Dermis microvascular lymphatic vessel endothelial cell (primary cell): ENCODE measurements at places on chromosomes 11 and 22. TPM values are rescaled to one million over a fixed set of nuclear protein-coding genes. Genes with fewer than 3 reads are reported as not detected.

DNA sequence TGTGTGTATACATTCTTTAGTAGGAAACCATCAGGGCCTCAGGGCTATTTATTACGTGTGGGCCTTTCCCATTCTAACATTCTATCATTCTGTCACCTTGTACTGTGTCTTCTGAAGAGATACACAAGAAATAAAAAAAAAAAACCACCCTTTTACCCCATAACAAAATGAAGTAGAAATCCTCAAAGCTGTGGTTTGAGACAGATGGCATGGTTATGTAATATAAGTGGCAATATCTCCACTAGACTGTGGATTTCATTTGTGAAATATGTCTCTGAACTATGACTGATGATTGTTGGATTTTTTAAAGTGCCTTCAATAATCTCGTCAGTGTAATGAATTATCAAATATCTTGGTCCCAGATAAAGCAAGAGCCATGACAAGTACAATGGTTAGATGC, 150.0 kb upstream of the BLID start:
- no peak for DNase-seq

- no peak for DNase-seq
Observed at GRCh38 chr11:76684516-76684915, 14.0 kb upstream of the LRRC32 start.

- DNase-seq: no peak
Observed at GRCh38 chr11:96622026-96622634, 232.3 kb downstream of the JRKL start.

DNA sequence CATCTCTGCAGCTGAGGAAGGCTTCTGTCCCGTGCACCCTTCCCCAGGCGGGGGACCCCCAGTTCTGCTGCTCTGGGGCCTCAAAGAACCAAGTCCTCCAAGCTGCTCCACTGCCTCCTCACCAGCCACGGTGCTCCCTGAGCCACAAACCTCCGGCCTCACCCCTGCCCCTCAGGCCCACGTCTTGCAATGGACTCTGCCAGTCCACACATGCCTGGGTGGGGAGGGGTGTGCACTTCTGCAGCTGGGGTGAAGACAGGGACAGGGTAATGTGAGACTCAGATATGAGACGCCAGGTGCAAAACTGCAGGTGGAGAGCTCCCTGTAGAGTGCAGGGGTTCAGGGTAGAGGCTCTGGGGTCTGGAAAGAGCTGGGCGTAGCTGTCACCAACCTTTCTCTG, 3.2 kb upstream of the PTDSS2 start:
- DNase-seq: no peak

DNA sequence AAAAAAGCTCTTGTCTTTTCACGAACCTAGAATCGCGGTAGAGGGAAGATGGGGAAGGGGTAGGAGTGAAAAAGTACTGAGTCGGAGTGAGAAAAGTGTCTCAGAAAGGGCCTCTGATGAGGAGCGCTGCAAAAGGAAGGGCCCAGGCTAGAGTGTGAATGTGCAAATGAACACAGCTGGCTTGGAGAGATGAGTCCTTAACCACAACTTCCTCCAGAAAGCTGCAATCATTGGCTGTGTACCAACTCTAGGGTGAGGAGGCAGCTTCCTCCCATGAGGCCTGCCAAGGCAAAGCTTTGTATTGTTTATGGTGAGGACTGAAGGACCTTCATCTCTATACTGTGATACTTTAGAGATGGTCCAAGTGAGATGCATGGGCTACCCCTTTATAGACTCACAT, 566.9 kb upstream of the ANO5 start:
- no peak for DNase-seq

DNA sequence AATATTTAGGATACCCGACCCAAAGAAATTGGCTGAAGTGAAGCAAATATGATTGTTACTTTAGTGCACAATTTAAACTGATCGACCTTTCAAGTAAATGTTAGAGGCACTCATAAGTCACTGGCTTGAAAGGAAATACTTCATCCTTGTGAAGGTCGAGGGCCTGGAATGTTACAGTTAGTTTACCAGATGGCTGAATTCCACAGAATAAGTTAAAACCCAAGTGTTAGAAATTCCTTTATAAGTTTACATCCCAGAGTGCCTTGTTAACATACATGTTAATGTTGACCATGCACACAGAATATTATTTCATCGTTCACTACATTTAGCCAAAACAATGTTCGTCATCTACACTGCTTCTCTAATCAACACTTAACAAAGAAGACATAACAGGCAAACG, 235.5 kb upstream of the ANO3 start:
- no peak for DNase-seq

DNA sequence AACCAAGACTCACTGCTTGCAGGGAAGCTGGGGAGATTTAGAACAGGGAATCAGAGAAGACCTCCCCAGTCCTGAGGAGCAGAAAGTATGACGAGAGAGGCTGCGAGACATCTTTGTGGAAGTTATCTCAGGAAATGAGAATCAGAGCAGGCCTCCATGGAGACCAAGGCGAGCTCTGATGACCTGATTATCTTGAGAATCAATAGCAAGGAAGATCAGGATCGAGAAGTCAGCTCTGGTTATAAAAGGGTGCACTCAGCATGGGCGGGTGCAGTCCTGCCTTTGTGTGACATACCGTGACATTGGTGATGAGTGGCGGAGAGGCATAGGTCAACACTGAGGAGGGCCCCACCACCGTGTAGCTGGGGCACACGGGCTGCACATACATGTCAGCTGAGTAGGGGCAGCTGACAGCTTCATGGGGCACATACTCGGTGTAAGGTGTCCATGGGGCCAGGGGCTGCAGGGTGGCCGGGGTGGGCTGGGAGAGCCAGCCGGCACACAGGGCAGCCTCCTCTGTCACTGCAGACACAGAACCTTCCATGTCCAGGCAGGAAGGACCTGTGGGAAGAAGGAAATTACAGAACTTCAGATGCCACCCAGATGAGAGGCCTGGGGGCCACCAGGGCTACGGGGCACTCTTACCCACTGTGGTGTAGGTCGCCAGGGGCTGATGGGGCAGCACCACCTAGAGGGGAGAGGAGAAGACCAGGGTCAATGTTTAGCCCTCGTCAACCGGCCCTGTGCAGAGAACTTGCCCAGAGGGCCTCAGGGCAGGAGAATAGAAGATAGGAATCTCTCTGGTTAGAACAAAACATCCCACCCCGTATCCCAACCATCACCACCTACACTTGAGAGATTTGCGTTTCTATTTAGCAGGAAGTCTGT, 21.7 kb downstream of the POU2AF1 start:
- no peak for DNase-seq

- no peak for DNase-seq
Observed at GRCh38 chr11:15034687-15035267, 38.6 kb upstream of the CALCB start.

DNA sequence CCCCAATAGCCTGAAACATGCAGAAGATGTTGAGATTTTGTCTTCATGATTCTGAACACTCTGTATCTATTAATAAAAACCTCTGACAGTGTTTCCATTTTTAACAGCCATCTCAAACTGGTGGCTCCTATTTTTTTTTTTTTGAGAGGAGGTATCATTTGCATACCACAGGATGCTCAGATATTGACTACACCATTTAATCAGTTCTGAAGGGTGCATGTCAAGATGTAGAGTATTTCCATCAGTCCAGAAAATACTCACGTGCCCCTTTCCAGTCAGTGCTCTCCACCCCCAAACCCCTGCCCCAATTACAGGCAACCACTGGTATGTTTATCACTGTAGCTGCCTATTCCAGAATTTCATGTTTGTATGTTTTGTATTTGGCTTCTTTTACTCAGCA, 85.3 kb upstream of the SORL1-AS1 start:
- no peak for DNase-seq

- peak; percentile 77 for DNase-seq
Observed at GRCh38 chr22:32338757-32339156, 18.9 kb upstream of the RFPL3 start.

DNA sequence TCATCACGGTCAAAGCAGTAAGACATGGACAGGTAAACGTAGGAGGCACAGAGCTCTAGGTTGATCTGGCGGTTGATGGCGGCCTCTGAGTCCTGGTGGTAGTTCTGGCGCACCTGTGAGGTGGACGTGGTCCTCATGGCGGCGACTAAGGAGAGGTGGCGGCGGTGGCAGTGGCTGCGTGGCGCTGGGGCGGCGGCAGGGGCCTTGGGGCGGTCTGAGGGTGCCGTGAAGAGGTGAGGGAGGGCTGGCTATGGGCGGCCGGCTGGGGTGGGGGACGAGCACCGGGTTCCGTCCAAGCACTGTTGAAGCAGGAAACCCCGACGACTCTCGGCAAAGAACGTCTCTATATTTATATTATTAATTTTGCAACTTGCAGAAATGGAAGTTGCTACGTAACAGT, 85.6 kb downstream of the RSF1 start:
- DNase-seq: no peak

DNA sequence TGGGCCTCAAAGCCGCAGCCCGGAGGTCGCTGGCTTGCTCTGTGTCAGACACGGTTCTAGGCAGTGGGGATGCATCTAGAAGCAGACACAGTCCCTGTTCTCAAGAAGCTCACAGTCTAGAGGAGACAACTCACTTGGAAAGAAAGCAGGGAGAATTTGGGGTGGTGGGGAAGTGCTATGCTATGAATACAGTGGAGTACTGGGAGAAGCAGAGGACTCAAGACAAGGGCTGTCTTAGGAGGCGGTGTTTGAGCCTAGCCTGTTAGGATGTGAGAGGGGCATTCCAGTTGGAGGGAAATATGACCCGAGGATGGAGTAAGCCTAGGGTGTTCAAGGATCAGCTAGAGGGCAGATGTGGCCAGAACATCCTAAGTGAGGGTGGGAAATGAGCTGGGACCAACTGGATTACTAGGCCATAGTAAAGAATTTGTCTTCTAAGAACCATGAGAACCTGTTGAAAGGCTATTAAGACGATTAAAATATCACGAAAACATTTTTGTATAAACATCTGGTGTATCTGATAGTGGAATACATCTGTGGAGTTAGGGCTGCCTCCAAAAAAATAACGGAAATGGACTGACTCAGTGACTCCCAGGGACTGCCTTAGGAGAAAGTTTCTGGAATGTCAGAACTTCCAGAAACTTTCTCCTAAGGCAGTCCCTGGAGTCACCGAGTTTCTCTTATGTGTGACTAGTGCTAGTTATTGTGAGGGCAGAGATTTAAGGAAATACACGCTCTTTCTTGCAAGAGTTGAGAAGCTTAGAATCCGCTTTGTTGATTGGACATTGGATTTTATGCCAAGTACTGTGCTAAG, 1.1 kb upstream of the PITPNB start:
- peak; percentile 58 for DNase-seq

DNA sequence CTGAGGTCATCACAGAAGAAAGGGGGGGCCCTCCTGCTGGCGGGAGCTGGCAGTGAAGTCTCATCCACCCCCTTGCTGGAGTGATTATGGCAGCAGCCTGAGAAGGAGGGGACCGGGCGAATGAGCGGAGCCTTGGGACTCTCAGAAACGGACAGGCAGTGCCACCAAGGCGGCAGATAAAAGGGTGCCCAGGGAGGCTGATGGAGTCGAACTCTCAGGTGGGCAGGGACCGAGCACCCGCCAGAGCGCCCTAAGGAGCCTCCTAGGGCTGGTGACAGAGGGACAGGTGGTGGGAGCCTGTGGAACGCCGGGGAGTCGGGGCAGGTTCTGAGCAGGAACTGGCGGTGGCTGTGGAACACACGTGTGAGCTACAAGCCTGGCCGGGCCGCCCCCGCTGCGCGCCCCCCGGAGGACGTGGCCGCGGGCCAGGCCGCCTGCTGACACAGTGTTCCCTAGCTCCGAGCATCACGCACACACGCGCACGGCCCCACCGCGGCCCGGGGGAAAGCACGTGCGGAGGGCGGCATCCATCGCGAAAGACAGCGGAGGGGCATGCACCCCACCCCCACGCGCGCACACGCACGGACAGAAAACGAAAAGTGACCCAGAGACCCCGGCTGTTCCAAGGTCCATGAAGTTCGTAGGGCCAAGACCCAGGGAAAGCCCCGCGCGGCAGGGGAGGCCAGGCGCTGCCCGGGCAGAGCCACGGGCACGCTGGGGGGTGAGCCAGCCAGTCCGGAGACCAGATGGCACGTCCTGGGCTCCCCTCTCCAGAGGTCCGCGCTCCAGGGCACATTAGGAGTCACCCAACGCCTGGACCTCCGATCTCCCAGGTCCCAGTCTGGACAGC, 1.0 kb downstream of the VWCE start:
- peak; percentile 69 for DNase-seq

- DNase-seq: peak; percentile 33
Observed at GRCh38 chr11:82906236-82906635, 4.7 kb downstream of the DDIAS start.

GRCh38 chr11:95917193-95918036, 6.5 kb downstream of the MTMR2 start:
- peak; percentile 97 for DNase-seq

CACNA1I gene
- not detected in 2 replicates for total RNA-seq

DMC1 gene
- 0.63 and 0.90 TPM in 2 replicates for total RNA-seq

C11orf87 gene
- not detected in 2 replicates for total RNA-seq
